ENCODE measurements at places on chromosomes 1 and 21.

- DNase-seq: no peak
Observed at GRCh38 chr1:203463469-203464062, 12.0 kb upstream of the PRELP start.

DNA sequence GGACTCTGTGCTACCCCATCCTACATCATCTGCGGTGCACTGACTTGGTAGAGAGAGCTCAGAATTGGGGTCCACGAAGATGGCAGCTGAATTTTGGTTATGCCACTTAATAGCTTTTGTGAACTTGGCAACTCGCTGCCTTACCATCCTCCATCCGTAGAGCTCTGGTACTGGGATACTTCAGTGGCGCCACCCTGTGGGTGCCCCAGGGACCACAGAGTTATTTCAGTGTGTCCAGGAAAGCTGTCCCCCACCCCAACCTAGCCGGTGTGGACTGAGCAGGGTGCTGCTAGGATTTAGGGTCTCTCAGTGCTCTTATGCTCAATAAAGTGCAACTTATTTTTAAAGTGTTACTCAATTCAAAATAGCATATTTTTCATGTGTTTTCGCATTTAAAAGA, 9.0 kb upstream of the USF1 start:
- no peak for DNase-seq

- no peak for DNase-seq
Observed at GRCh38 chr1:229031061-229031460, 239.8 kb upstream of the RAB4A start.

- DNase-seq: peak; percentile 81
Observed at GRCh38 chr1:198858033-198858432, 219.2 kb downstream of the PTPRC start.

DNA sequence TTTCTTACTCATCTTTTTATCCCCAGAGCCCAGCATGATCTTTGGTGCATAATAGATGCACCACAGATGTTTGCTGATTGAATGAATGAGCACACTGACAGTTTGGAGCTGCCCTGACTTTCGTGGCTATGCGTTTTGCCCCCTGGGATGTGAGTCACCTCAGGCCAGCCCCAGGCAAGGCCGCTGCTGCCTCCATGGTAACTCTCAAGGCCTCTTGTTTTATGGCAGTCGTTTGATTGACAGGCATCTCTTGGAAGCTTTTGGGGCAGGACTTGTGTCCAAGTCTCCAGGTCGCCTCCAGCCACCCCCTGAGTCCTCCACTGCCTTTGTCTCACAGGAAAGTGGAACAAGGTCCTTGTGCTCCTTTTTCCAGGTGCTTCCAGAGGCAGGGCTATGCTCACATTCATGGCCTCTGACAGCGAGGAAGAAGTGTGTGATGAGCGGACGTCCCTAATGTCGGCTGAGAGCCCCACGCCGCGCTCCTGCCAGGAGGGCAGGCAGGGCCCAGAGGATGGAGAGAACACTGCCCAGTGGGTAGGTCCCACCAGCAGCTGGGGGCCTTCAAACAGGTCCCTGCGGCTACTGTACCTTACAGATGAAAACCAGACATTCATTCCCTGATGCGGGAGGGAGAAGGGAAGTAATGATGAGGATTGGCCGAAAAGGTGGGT, 11.2 kb downstream of the PSEN2 start:
- DNase-seq: no peak

GRCh38 chr1:11187931-11188330, 1.2 kb upstream of the ANGPTL7 start:
- no peak for DNase-seq

- DNase-seq: no peak
Observed at GRCh38 chr1:172680733-172681275, 21.9 kb downstream of the FASLG start.

- DNase-seq: peak; percentile 67
Observed at GRCh38 chr1:216183007-216183406, 240.2 kb downstream of the USH2A start.

DNA sequence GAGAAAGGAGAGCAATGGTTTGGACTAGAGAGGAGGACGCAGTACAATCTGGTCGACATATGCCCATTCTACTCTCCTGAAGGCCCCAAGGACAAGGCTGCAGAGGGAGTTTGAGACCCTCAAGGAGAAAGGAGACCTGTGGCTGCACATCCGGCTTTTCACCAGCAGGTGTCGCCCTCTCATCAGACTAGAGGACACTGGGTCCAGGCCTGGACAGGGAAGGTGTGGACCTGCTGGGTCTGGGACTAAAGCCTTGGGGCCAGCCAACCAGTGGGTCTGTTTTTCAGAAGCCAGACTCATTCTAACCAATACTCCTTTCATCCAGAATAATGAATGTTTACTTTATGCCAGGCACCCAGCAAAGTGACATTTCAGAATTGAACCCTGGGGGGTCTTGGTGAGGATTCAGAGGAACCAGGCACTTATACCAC, 5.0 kb downstream of the SRARP start:
- DNase-seq: peak; percentile 47

GRCh38 chr1:13702425-13703127, 2.6 kb downstream of the PRDM2 start:
- no peak for DNase-seq

DNA sequence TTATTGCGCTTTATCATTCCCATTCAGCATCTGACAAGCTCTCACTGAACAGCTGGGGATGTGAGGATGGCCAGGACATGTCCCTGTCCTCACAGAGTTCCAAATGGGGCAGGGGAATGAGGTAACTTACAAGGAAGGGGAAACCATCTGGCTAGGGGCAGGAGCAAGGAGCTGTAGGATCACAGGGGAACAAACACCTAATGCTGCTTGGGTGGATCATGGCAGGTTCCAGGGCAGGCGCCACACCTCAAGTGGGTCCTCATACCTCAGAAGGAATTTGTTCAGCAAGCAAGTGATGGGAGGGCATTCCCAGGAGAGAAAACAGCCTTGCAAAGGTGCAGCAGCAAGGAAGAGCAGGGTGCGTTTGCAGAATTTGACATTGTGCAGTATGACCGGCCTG, 35.1 kb upstream of the GRIK3 start:
- no peak for DNase-seq

GRCh38 chr1:176745945-176746344, 283.0 kb downstream of the PAPPA2 start:
- peak; percentile 9 for DNase-seq

DNA sequence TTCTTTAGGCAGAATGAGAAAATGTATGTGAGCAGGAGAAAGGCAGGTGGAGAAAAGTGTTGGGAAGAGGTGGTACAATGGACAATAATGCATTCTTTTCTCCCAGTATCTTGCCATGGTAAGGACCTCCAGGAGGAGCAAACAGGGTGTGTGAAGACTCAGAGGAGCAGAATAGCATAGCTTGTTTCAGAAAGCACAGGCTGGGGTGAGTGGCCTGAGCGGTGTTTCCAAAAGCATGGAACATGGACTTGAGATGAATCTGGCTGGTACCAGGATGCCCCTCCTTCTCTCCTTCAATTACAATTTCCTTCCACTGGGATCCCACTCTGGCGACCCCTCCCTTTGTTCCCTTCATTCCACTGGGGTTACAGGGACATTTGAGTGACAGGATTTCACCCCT, 123.4 kb upstream of the TNR start:
- no peak for DNase-seq

DNA sequence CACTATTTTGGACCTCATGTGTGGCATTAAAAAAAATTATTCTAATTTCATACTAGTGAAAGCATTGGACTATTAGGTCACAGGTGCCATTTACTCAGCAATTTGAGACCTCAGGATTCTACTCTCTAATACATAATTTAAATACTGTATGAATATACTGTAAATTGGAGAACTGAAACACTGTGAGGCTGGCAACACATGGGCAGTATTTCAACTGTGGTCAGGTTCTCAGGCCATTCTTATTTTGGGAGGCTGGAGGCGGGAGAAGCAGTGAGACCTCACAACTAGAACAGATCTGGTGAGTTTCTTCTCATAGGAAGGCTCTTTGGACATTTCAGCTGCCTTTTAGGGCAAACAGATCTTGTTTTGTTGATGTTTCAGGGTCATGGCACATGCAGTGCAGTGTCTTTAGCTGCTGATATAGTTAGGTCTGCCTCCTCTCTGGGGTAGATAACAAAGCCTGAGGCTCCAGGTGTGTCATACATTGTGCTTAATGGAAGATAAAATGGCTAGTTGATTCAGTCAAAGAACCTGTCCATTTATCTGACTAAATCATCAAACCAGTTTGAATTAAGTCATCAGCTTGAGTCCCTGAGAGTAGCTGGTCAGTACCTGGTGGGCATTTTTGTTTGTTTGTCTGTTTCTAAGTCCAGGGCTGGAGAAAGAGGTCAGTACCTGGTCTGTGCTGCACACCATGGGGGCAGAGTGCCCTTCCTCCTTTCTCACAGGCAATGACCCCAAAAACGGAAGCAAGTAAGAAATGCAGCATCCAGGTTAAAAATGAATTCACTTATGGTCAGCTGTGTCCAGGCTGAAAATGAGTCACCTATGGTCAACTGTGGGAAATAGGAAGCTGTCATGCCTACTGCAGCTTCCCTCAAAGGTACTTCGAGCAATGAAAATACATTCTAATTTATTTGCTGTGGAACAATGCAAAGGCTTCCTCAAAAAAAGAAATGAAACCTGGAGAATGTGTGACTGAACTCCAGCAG, 216.2 kb downstream of the SDCCAG8 start:
- peak; percentile 76 for DNase-seq

DNA sequence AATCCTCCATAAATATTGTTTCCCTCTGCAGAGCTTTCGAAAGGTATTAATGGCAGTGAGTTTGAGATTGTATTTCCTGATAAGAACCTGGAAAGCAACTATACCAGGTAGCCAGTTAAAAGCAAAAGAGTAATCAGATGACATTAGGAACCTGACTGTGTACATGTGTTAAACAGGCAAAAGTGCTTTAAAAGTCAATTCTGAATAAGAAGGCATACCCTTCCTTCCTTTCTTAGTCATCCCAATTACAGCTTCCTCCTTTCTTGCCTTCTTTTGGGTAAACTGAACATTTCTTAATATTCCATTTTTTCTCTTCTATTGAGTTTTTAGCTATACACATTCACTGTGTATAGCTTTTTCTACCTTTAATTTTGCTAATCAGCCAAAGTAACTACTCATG, 144.7 kb downstream of the ZNF281 start:
- no peak for DNase-seq

GRCh38 chr1:246582301-246583055, 16.2 kb downstream of the CNST start:
- DNase-seq: no peak

DNA sequence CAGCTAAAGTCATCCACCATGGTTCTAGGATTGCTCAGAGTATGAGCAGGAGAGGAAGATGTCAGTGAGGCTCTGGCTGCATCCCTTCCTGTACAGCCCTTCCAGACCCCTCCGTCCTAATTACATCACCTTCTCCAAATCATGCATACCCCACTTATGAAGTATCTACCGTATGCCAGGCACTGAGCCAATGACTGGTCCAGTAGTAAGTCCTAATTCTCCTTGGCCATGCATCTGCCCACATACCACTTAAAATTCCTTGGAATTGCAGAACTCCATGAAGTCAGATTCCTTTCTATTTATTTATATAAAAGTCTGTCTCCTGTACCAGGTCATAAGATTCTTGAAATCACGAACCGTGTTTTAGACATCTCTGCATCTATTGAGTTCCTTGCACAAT, 106.1 kb downstream of the SEC16B start:
- no peak for DNase-seq

- DNase-seq: no peak
Observed at GRCh38 chr1:106793651-106794050, 262.8 kb upstream of the PRMT6 start.

- DNase-seq: no peak
Observed at GRCh38 chr1:37274938-37275631, 199.3 kb upstream of the ZC3H12A start.

GRCh38 chr1:39117899-39118450, 86.5 kb upstream of the MACF1 start:
- DNase-seq: no peak

DNA sequence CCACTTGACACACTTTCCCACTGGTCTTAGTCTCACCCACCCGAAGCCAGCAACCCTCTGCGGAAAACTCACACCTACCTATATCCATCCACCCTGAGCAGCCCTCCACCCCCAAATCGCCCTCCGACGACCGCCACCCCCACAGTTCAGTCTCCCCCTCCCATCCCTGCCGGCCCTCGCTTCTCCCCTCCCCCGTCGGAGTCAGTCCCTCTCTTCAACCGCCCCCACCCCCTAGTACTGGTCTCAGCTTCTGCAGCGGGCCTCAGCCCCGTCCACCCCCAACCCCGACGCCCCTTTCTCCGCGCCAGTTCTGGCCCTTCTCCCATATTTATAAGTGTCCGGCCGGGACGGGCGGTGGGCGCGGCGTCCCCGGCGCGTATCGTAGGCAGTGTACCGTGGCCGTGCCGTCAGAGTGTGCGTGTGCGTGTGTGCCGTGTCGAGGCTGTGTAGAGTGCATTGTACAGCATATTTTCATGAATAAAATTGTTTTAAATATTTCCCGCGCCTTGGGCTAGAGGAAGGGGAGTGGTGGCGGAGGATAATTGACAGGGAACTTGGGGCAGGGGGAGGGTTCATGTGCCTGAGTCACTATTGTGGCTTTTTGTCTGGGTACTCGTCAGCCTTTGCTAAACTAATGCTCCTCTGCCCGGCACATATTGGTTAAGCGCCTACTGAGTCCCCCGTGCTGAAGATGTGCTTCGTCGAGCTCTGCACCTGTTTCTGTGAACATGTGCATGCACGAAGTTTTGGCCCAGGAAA, 22.0 kb downstream of the FOXO6 start:
- peak; percentile 43 for DNase-seq

DNA sequence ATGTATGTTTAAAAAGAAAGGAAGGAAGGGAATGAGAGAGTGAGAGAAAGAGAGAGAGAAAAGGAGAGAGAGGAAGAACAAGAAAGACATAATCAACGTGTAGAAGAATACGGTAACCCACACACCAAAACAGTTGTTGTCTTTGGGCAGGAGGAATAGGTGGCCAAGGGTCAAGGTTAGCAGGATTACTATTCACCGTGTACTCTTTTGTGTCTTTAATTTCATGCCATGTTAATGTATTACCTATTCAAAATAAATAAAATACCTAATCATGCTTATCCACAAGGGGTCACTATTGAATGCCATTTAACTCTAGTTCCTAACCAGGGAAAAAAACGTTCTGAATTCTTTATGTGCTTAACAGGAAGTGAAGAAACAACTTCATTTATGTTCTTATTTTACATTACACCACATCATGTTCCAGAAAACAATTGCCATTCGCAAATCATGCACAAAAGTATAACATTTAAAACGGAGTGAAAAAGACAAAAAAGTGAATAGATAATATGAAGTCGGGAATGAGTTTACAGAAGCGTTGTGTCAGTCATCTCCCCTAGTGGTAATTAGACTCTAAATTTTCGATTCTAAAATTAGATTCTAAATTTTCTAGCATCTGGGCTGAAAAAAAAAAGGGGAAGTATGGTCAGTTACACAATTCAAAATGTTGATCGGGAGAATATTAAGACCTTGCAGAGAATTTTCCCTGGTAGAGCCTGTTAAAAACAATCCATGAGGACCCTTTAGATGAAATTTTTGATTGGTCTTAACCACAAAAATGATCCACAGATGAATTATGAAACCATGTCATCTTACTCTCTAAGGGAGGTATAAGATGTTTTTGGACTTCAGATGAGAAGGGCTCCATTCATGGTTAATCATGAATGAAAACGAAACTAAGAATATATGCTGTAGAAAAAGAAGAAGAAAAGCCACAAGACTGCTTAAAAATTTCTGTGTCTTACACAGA, 700 bp upstream of the KMO start:
- peak; percentile 90 for DNase-seq
